Neural crest cell (in vitro differentiated cells): ENCODE measurements at places on chromosomes 2 and 18. TPM values are rescaled to one million over a fixed set of nuclear protein-coding genes. Genes with fewer than 3 reads are reported as not detected.

DNA sequence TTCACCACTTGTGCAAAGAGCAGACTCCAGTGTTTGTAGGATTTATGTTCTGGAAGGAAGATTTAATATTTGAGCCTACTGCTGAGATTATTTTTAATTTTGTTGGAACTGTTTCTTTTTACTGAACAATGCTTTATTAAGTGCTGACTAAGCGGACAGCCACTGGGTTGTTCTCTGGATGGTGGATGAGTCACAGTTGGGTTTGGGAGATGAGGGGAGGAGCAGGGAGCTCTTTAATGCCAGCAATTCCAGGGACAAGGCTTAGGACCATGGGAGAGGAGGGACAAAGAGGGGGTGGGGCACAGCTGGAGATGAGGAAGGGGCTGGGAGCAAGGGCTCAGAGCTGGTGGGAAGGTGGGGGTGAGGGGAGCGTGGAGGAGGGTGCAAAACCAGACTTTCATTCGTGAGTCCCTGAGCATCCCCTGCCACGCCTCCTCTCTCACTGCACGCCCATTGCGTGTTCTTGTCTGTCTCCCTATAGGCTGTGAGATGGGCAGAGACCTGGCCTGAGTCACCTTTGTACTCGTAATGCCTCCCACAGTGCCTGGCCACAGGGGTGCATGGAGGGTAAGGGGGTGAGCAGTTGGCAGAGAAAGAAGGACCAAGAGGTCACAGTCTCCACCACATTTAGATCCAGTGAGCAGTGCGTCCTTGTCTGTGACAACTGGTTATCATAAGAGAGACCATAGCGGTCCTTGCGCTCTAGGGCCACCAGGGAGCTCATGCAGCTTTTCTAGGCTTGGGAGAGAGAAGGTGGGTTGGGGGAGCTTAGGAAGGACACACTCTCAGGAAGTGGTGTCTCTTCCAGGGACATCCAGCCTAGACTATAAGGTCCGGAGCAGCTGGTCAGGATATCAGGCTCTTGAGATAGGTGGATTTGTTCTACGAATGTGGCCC lies 18.4 kb downstream of the SLC4A3 start:
- DNase-seq, result no peak

The CNTNAP5 gene
- 0.56 and 1.1 TPM in 2 replicates for total RNA-seq

- DNase-seq, result no peak
These were observed 436.7 kb downstream of the LPIN1 start for GRCh38 chr2:12183032-12183645.

DNA sequence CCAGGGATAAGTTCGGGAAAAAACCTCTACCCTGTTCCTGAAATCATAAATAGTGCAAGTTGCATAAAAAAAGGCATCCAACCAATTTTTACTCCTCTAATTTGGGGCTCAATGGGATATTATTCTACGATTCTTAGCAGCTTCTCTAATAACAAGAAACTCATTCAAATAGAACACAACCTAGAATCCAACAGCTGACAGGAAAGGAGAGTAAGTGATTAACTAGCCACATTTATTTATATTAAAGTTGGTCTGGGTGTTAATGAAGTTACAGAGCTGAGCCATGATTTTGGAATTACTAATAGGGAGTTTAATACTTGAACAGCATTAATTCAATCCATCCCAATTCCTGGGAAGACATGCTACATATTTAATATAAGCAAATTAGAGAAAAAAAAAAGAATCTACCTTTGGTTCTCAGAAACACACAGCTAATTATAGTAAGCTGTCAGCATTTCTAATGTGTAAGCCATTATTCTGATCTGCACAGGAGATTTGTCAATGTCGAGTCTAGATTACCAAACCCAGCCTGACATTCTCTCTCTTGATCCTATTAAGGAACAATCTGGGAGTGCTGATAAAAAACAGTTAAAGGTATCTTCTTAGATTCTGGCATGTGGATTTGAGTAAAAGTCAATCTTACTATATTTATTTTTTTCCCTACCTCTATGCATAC lies 267.7 kb downstream of the NBAS start:
- DNase-seq, result no peak

- no peak for DNase-seq
These were observed 172.3 kb downstream of the ICOS start for GRCh38 chr2:204108781-204109295.

The XIRP2 gene
- total RNA-seq, result 0.05 TPM in 1 of 2 replicates, not detected in the other

GRCh38 chr2:231308219-231308618 lies 87.3 kb upstream of the B3GNT7 start:
- DNase-seq, result no peak

- no peak for DNase-seq
These were observed 36.0 kb downstream of the LBH start for GRCh38 chr2:30267161-30267975.

DNA sequence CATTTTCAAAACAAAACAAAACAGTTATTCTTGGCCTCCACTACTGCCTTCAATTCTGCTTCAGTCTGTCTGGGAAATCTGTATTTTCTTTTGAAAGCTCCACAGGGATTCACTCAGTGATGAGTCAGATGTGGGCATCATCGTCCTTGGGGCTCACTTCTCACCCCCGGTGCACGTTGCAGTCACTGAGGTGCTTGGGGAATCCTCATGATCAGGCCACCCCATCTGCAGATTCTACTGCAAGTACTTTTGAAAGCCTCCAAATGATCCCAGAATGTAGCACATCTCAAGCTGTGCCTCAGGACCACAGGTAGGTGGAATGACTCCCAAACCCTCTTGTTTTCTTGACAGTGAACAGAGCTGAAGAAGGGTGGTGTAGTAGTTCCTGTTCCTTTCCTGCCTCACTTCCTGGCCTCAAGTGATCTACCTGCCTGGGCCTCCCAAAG lies 34.3 kb downstream of the LPIN2 start:
- no peak for DNase-seq

DNA sequence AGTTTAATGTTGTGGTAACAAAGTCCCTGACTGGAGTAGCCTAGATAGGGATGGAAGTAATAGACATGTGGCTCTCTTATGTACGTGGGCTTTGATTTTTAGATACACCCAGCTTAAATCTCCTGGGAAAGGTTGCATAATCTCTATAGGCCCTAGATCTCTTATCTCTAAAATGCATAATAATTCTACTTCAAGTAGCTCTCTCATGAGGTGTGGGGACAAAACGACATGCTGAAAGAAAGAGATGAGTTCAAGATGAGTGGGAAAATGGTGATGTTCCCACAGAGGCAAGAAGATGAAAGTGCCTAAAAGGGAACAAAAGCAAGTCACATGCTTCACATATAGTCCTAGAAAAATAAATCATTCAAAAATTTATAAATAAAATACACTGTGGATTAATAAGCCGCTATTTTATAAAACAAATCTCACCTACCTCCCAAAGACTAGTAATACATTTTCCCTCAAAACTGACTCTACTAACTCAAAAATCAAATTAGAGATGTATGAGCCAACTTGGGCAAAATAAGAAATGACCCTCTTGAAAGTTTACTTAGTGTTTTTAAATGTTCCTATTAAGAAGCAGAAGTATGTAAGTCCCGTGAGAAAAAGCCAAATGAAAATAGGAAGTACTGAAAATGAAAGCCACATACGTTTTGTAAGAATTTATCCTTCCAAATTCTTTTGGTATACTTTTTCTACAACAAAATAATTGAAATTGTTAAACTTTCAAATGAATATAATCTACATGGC lies 148.2 kb upstream of the ITGA4 start:
- no peak for DNase-seq

GRCh38 chr2:26685341-26685740 lies 7.2 kb upstream of the KCNK3 start:
- no peak for DNase-seq

- no peak for DNase-seq
These were observed 84.2 kb upstream of the STPG4 start for GRCh38 chr2:47239119-47239969.

DNA sequence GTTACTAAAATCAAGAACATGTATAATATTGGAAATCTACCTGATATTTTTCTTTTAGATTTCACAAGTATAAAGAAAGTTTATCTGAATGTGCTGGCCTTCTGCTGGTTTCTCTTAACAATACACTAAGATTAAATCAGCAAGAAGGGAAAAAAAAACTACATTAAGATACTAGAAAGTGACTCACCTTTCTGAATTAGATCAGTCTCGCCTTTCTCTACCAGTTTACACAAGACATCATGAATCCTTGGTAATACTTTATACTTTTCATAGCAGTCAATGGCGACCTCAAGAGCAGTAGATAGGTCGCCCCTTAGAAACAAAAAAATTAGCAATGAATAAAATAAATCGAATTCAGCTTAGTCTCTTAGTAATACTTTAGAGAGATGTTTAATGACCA lies 61.2 kb downstream of the LRPPRC start:
- DNase-seq, result no peak

GRCh38 chr2:54473851-54474250 lies 17.7 kb downstream of the SPTBN1 start:
- DNase-seq, result no peak

The GPAT2 gene
- total RNA-seq, result not detected in 2 replicates

- DNase-seq, result no peak
These were observed 407.5 kb upstream of the FIGN start for GRCh38 chr2:164143183-164143930.

The PLA2R1 gene
- 0.09 and 0.18 TPM in 2 replicates for total RNA-seq

DNA sequence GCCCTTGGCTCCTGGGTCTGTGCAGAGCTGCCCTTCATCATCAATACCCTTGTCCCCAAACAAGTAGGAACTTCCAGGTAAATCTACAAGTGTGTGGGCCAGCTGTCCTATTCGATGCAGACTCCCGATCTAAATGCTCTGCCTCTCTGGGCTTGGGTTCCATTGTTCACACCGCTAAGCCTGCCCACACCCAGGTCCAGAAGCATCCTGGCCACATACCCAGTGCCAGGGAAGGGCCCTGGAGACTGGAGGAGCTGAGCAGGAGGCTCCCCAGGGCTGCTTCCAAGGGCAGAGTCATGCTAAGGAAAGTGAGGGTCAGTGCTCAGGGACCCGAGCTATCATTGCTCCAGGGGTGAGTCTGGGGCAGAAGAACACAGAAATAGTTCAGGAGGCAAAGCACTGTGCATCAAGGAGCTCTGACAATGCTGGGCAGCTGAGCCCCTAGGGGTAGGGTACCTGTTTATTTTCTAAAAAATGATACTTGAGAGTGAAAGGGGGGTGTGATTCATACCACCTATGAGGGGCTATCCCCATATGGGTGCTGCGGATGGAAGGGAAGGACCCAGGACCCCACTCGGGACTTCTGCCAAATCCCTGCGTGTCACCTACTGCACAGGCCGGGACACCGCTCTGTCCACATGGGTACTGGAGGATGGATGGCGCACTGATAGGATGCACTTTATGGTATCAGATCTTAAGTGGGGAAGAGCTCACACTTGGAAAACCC lies 25.8 kb upstream of the TWIST2 start:
- no peak for DNase-seq

The TUBB6 gene
- 77.8 and 81.8 TPM in 2 replicates for total RNA-seq

- DNase-seq, result no peak
These were observed 260.4 kb upstream of the DSEL start for GRCh38 chr18:67776929-67777328.

GRCh38 chr18:11906926-11907874 lies 917 bp downstream of the MPPE1 start:
- DNase-seq, result no peak

The FAM117B gene
- 22.8 and 24.6 TPM in 2 replicates for total RNA-seq

GRCh38 chr2:148614322-148615049 lies 30.1 kb upstream of the EPC2 start:
- no peak for DNase-seq

The FRZB gene
- 32.9 and 33.4 TPM in 2 replicates for total RNA-seq

GRCh38 chr2:25286025-25286400 lies 55.7 kb downstream of the DNMT3A start:
- DNase-seq, result no peak

DNA sequence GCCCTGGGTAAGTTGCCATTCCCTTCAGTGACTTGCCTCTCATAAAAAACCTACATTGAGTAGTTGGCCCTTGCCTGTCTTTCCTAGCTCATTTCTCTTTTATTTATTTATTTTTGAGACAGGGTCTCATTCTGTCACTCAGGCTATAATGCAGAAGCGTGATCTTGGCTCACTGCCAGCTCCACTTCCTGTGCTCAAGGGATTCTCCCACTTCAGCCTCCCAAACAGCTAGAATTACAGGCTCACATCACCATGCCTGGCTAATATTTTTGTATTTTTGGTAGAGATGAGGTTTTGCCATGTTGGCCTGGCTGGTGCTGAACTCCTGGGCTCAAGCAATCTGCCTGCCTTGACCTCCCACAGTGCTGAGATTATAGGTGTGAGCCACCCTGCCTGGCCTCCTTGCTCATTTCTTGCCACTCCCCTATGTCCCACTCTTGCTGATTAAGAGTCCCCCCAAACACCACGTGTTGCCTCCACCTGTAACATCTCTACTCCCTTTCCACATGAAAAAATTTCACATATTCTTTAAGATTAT lies 12.6 kb downstream of the EVA1A start:
- DNase-seq, result no peak

The C2orf72 gene
- total RNA-seq, result 3.0 and 3.3 TPM in 2 replicates

DNA sequence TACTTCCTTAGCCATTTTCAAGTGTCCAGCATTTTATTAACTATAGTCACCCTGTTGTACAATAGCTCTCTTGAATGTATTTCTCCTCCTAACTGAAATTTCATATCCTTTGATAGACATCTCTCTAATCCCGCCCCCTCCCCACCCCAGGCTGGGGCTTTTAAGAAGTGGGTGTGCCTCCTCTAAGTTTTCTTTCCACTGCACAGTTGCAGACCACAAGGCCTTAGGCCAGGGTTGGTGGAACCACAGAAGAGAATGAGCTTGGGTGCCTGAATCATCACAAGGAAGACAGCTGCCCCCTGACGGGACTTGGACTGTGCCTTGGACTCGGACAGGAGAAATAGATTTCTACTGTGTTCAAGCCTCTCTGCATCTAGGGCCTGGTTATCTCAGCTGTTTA lies 193.4 kb downstream of the HAUS1 start:
- DNase-seq, result no peak

DNA sequence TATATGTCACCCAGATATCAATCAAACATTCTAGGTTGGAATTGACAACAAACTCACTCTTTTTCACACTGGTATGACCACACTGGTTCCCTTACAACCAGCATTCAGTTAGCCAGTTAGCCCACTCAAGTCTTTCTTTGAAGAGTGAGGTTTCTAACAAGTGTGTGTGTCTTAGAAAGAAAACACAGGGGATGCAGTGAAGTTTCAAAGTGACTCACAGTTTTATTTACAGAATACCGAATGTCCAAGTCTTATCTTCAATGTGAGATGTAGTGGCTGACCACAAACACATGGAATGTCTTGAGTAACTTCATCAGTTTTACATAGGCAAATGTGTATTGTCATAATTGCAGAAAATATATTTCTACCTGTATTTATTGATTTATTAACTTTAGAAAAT lies 274.7 kb upstream of the HNMT start:
- DNase-seq, result no peak
